ENCODE measurements at places on chromosomes 5 and 9.

- DNase-seq, result no peak
Measured at GRCh38 chr5:129246088-129246487, 151.5 kb downstream of the ISOC1 start.

- DNase-seq, result no peak
Measured at GRCh38 chr5:36571401-36572042, 34.9 kb upstream of the SLC1A3 start.

GRCh38 chr9:34070606-34071324, 22.1 kb upstream of the UBAP2 start:
- DNase-seq, result no peak

DNA sequence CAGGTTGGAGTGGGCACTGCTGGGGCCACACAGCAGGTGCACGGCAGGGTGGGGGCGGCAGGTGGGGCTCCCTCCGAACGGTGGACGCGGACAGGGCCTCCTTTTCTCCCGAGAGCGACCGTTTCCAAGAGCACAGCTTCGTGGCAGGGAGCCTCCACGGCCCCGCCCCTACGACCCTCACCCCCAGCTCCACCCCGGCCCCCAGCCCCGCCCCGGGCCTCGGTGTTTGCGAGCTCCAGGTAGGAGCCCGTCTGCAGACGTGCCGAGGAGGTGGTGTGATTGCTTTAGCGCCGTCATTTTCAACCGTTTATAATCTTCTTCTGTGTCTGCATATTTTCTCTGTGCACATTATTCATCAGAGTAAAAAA, 8.8 kb downstream of the GRIN1 start:
- DNase-seq, result no peak

DNA sequence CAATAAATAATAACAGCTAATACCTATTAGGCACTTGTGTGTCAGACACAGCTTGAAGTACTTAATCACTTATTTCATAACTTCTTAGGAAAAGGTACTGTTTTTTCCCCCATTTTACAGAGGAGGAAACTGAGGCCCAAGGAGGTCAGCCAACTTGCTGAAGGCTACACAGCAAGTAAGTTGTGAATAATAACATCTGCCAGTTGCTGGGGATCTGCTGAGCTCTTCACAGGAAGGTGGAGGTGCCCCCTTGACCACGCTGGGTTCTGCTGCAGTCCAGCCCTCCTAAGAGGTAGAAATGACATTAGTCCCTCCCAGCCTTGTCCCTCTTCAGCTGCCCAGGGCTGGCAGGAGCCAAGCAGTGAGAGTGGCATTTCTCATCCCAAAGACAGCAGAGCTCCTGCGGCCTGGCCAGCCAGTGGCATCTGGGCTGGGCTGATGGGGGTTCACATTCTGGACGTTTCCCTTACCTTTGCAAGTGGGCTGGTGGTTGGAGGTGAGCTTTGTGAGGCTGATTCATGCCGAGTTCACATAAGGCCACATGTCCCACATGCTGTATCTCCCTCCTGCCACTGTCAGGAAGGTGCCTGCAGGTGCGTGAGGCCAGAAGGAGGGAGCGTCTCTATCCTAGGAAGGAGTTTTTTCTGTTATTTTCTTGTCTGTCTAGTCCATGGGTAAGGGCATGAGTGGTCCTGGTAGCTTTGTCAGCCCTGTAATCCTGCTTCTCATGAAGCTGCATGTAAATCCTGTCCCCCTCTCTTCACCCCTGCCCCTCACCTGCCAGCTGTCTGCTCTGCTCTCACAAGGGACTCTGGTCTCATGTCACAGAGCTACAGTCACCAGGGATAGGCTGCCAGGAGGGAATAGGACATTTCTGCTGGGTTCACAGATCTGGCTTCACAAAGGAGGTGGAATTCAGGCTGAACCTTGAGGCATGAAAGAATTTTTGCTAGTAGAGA, 171.7 kb downstream of the MACROH2A1 start:
- no peak for DNase-seq

DNA sequence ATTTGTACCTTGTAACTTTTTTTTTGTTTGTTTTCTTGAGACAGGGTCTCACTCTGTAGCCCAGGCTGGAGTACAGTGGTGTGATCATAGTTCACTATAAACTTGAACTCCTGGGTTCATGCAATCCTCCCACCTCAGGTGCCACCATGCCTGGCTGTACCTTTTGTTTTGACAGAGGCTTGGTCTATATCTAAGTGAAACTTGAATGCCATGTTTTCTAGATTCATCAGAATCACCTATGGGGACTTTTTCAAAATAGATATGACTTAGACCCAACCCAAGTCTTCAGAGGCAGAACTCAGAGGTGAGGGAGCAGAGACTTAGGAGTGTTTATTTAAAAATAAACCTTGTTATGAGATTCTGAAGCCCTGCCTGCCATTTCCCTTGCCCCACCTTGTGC, 128.4 kb downstream of the PTTG1 start:
- no peak for DNase-seq

DNA sequence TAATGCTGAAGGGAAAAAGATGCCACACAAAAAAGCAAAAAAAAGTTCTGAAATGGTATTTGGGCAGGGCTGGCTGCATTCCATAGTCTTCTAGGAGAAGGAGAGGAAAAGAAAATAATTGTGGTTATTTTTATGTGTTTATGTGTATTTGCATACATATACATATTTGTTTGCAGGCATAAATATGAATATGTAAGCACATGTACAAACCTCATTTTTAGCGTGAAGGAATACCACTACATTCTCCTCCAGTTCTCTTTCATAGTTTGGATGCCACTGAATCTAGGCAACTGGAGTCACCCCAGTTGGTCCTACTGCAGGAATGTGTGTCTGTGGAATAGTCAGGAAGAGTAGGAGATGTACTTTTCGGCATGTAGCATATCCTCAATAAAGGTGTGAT, 181.1 kb downstream of the YTHDC2 start:
- no peak for DNase-seq

- DNase-seq, result no peak
Measured at GRCh38 chr5:179300581-179301180, 44.6 kb downstream of the ADAMTS2 start.

GRCh38 chr5:72692651-72693442, 123.6 kb upstream of the TNPO1 start:
- DNase-seq, result no peak

DNA sequence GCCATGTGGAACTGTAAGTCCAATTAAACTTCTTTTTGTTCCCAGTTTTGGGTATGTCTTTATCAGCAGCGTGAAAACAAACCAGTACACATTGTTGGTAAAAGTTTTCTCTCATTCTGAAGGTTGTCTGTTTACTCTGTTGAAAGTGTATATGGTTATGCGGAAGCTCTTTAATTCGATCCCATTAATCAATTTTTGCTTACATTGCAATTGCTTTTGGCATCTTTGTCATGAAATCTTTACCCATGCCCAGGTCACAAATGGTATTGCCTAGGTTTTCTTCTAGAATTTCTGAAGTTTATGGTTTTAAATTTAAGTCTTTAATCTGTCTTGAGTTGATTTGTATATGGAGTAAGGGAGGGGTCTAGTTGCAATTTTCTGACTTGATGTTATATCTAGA, 1901.9 kb downstream of the MAT2B start:
- no peak for DNase-seq

GRCh38 chr9:34035656-34036055, 13.0 kb downstream of the UBAP2 start:
- no peak for DNase-seq

GRCh38 chr5:16411235-16411634, 54.4 kb downstream of the ZNF622 start:
- DNase-seq, result no peak

DNA sequence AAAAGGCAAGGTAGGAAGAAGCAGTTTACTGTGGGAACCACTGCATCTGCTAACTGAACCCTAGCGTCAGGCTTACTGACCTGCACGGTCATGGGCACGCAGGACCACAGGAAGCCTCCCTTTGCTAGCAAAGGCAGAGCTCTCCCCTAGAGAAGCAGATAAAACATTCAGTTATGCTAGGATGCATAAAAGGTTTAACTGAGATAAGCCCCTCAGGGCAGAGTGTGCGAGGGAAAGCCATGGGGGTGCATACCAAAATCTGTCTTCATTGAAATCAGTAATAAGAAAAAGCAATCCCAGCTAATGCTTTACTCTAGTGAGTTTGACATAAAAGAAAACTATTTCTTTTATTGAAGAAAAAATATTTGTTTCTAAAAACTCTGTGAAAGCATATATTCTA, 2403.7 kb upstream of the C9orf72 start:
- DNase-seq, result no peak

- no peak for DNase-seq
Measured at GRCh38 chr9:113492343-113493202, 29.0 kb downstream of the RGS3 start.

GRCh38 chr9:132769906-132770769, 99.9 kb downstream of the GTF3C4 start:
- DNase-seq, result peak; percentile 41

- DNase-seq, result peak; percentile 62
Measured at GRCh38 chr5:117455236-117456233, 880.9 kb upstream of the SEMA6A start.

GRCh38 chr5:140609126-140609525, 23.8 kb downstream of the CD14 start:
- no peak for DNase-seq

- DNase-seq, result no peak
Measured at GRCh38 chr9:98912450-98912849, 31.3 kb upstream of the COL15A1 start.

- no peak for DNase-seq
Measured at GRCh38 chr5:43536972-43537371, 19.9 kb downstream of the PAIP1 start.

- no peak for DNase-seq
Measured at GRCh38 chr5:14668181-14668591, 3.7 kb downstream of the OTULIN start.

- DNase-seq, result no peak
Measured at GRCh38 chr9:94181408-94182181, 77.5 kb upstream of the ZNF169 start.

GRCh38 chr5:77635067-77635916, 3.2 kb downstream of the OTP start:
- no peak for DNase-seq

- no peak for DNase-seq
Measured at GRCh38 chr5:11415751-11416150, 488.5 kb downstream of the CTNND2 start.

- DNase-seq, result no peak
Measured at GRCh38 chr5:41247135-41247534, 33.8 kb upstream of the C6 start.

DNA sequence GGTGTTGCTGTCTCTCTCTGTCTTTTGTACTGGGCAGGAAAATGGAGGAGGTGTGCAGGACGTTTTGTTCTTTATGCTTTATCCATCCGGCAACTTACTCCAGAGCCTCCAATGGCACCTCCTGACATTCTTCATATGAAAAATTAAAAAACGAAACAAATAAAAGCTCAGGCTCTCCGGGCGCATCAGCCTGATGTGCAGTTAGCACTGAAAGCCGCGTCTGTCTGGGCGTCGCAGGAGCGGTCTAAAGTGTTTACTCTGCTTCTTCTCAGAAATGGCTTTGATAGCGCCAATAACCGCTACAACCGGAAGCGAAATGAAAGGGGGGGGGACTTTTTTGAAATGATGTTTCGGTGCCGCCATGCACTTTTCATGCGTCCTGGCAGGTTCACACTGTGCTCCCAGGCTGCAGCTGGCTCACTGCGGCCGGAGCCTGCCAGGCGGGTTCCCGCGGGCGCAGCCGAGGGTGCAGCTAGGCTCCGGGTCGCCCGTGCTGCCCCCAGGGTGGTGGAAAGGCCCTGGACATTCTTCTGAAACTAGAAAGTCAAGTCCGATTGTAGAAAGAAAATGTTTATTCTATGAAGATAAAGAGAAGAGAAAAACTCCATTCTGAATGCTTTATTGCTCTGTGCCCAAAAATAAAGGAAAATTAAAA, 407.7 kb upstream of the IRX1 start:
- DNase-seq, result no peak

DNA sequence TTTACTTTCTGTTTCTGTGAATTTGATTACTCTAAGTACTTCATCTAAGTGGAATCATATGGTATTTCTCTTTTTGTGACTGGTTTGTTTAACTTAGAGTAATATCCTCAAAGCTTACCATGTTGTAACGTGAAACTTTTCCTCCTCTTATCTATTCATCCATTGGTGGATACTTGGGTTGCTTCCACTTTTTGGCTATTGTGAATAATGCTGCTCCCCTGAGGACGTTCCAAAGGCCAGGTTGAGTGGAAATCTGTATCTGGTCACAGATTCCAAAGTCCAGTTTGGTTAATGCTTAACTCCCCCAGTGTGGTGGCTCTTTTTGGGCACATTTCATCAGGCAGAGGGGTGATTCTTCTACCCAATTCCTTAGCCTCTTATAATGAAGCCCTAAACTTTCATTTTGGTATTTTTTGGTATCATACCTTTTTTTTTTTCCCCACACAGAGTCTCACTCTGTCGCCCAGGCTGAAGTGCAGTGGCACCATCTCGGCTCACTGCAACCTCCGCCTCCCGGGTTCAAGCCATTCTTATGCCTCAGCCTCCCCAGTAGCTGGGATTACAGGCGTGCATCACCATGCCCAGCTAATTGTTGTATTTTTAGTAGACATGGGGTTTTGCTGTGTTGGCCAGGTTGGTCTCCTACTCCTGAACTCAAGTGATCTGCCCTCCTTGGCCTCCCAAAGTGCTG, 65.4 kb downstream of the CMYA5 start:
- DNase-seq, result peak; percentile 34

DNA sequence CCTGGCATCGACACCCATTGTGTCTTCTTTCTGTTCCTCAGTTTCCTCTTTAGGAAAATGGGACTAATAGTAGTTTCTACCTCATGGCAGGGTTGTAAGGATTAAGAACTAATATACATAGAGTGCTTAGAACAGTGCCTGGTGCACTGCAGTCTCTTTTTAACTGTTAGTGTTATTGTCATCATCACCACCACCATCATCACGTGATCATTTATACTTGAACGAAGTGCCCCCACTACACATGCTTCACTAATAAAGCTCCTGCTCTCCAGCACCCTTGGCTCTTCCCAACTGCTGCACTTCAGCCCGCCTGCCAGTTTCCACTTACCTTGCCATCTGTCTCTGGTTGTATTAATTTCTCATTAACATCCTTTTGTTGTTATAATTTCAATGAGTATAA, 35.8 kb upstream of the MAST4 start:
- no peak for DNase-seq

DNA sequence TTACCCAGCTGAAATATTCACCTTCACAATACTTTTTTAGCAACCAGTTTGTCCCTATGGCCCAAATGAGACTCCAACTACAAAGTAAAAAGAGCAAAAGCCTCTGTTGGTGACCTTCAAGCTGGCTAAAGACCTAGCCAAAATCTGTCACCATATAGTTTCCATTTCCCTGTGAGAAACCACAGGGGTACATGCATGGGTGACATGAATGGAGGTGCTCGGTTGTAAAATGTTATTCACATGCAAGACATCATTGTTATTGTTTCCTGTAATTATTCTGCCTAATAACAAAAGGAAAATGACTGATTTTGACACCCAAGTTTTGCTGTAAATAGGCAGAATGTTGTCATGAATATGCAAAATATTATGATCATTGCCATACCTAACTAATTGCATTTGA, 285.3 kb downstream of the ZNF608 start:
- no peak for DNase-seq

DNA sequence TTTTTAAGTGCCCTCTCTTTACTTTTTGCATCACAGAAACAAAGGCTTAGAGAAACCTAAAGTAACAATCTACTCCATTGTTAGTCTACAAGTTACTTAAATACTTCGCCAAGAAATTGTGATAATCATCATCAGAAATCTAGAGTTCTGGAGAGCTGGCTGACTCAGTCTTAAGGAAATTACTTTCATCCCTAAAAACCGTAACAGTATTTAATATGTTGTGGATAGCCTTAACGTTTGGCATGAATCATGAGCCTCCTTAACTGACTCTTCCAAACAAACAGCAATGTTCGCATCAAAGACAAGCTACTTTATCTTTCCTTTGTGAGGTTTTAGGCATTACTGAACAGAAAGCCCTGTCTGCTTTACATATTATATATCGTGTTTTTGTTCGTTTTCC, 128.7 kb downstream of the NIPBL start:
- no peak for DNase-seq
